ENCODE measurements at places on chromosomes 11 and 22.

- no peak for DNase-seq
Observed at GRCh38 chr22:24731761-24732160, 42.8 kb downstream of the PIWIL3 start.

- no peak for DNase-seq
Observed at GRCh38 chr11:114059984-114060391, 477 bp downstream of the ZBTB16 start.

DNA sequence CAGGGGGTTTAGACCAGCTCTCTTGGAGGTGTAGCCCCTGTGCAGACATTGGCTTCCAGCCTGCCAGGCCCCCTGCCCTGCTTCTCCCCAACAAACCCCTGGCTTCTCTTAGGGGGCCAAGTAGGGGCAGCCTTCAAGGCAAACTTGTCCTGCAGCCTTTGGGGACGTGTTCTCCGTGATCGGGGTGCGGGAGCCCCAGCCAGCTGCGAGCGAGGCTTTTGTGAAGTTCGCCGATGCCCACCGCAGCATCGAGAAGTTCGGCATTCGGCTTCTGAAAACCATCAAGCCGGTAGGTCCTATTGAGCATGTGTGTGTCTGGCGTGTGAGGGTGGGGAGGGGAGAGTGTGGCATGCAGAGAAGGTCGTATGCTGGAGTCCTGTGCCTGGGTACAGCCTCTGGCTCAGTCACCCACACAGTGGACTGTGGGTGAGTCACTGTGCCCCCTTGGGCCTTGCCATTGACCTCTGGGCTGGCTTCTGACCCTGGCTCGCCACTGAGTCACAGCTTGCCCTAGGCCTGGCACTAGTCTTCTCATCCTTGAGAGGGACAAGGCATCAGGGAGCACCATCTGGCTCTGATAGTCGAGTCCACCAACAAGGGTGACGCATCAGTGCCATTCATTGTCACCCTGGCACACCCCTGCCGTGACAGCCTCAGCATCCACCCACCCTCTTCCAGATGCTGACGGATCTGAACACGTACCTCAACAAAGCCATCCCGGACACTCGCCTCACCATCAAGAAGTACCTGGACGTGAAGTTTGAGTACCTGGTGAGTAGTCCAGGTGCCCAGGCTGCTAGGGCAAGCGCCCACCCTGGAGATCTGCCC lies 11.4 kb downstream of the SLC16A8 start:
- DNase-seq = no peak

DNA sequence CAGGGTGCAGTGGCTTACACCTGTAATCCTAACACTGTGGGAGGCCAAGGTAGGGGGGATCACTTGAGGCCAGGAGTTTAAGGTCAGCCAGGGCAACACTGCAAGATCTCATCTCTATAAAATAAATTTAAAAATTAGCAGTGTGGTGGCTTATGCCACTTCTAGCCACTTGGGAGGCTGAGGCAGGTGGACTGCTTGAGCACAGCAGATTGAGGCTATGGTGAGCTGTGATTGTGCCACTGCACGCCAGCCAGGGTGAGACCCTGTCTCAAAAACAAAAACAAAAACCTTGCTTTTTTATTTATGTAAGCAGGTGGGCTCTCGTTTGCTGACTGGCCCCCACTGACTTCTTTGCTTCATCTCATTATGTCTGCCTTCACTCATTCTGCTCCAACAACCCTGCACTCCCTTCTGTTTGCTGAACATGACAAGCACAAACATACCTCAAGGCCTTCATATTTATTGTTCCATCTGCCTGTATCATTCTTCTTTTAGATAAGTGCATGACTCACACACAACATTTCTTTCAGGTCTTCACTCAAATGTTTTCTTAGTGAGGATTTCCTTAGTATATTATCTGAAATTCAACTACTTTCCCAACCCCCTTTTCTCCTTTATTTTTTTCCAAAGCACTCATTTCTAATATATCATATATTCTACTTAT lies 32.4 kb upstream of the CLNS1A start:
- no peak for DNase-seq

DNA sequence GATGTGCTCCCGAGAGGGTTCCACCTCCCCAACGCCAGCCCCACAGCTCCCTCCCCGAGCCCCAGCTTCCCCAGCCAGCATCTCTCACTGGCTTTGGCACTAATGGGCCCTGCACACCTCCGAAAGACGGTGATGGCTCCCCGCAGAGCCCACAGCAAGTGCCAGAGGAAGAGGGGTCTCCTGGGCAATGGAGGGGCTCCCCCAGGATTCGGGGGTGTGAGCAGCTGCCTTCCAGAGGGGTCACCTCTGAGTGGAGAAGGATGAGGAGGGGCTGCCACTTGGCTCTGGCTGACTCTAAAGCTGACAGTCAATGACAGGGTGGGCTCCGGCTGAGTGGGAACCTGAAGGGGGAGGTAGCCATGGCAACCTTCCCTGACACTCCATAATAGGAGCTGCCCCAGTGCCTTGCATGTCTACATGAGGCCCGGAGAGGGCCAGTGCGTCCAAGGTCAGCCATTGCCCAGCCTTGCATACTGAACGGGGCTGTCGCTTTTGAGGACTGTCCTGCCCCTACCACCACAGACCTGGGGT lies 98.6 kb upstream of the SYT13 start:
- DNase-seq = no peak

DNA sequence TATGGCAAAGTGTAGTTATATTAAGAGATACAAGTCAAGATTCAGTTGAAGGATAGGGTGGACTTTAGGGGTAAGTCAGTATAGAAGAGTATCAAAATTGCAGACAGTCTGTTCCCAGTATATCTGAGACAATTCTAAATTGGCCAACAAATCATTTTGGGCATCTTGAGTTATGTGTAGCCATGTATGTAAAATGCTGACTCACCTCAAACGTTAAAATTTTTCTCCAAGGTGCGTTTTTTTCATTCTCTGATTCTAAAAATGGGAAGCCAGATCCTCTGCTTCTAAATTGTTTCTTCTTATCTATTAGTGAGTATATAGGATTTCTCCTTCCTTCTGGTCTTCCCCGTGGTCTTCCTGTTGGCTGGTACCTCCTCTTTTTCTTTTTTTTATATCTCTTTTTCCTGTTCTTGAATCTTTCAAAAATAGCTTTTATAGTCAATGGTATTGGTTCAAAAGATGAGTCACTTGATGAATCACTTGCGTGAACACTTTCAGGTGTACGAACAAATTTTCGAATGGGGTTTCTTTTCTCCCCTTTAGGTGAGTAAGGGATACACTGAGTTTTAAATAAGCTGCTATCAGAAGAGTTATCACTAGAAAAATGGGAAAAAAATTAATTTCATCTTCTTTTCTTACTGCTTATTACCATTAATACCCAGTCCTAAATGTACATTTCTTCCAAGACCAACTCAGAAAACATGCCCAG lies 3.2 kb downstream of the TAF1D start:
- DNase-seq = no peak
